ENCODE measurements at places on chromosomes 3 and 15.

- DNase-seq, result no peak
Measured at GRCh38 chr15:25060472-25060803, 105.7 kb downstream of the SNRPN start.

DNA sequence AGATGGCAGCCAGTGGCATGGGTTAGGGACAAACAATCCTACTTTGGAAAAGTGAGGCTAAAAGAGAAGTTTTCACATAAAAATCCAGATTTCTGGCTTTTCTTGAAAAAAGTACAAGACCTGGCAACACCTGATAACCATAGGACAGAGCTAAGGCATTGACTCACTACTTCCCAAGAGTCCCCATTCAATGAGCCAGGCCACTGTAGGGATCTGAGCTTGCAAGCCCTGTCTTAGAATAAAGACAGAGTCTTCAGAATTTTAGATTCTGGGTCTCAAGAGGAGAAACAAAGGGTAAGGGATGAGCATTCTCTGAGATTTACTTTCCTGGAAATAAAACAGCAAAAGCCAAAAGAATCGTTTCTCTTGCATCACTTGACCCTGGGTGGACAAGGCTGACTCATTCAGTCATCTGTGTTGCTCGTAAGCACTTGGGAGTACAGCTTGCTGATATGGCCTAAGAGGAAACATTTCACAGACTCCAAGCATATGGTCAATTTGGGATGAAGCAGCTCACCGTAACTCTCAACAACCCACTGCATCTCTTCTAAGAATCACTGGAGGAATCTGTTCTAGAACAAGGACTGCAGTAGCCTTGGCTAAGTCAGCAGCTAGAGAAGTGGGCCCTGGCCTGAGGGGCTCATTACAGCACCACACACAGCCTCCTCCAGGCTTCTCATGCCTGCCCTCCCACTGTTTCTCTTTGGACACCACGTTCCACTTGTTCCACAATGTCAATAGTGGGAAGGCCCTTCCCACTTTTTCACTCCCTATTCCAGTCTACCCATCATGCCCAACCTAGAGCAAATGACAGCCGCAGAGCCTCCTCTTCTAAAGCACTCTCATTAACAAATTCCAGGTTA, 86.2 kb downstream of the RFTN1 start:
- DNase-seq, result peak; percentile 86

DNA sequence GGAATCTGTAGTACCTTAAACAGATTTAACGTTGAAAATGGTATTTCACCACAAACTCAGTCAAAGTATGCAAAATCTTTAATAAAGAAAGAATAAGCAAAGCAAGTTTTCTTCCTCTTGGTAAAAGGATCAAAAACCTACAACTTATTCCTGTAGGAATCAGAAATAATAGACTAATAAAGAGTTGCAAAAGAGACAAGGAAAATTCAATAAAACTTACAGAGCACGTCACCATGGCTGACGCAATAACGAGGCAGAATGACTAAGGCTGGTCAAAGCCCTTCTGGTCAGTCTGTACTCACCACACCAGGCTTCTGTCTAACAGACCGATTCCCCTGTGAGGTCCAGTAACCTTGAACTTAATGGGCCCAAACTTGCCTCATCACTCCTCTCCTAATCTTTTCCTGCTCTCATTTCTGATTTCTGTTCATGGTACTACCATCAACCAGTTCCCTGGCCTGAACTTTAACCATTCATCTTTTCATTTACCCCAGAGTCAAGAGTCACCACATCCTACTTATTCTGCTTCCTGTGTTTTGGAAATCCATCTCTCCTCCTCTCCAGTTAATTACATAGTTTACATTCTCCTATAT, 5.0 kb downstream of the MASP1 start:
- DNase-seq, result peak; percentile 87

- peak; percentile 83 for DNase-seq
Measured at GRCh38 chr15:66720206-66721010, 18.4 kb downstream of the SMAD6 start.

DNA sequence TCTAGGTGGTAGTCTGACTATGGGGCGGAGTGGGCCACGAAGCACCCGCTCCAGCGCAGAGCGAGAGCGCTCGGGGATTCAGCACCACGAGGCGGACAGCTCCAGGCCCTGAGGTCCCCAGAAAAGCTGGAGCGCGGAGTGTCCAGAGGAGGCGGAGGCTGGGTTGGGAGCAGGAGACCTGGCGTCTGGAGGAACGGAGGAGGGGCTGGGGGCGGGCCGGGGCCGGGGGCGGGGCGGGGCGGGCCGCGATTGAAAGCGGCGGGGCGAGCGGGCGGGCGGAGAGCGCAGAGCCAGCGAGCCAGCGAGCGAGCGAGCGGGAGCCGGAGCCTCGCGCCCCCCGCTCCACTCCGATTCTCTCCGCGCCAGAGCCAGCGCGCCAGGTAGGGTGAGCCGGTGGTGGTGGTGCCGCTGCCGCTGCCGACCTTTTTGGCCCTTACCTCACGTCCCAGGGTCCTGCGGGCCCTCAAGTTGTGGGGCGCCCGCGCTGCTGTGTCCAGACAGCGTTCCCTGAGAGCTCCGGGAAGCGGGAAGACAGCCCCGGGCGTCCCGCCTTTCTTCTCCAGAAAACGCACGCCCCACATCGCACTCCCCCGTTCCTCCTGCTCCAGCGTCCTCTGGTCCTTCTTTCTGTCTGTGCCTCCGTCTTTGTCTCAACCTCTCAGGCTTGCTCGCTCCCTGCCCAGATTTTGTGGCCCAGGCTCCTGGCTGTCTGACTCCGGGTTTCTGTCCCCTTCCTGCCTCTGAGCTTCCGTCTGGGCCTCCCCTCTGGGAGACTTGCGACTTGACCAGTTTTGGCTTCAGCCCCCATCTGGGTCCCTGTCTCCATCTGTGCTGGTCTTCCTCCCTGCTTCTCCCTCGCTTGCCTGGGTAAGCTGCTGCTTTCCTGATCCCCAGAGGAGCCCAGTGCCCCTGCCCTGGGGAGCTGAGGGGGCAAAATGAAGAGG, at the start of gene GRM2:
GRM2 (plus strand) TSS at position 281 of the 944 bp plus-strand sequence. CDS start 1,916 bp downstream, outside the sequence.
- DNase-seq, result peak; percentile 76

Measured in EL (cell line).